Hematopoietic multipotent progenitor cell treated with erythropoietin and hydrocortisone succinate and interleukin-3 and kit ligand, for 17 days (in vitro differentiated cells): ENCODE measurements at places on chromosomes 2 and 18.
A peak's percentile ranks its signal among the peaks of the same experiment; 100 is the strongest.

- no peak for DNase-seq
Observed at GRCh38 chr2:234492717-234493485, 4.0 kb downstream of the ARL4C start.

GRCh38 chr2:229104974-229105387 is 166.1 kb downstream of the PID1 start:
- DNase-seq = no peak

DNA sequence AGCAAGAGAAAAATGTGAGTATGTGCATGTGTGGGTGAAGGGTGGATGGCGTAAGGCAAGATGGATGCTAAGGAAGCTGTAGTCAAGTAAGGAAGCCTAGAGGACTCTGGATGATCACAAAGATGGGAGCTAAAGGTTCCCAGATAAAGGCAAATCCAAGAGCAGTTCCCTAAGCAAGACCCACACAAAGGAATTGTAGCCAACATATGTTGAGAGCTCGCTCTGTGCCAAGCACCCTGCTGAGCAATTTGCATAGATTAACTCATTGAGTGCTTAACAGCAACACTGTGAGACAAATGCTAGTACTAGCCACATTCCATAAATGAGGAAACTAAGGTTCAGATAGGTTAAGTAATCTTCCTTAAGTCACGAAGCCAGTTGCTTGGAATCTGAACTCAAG is 132.6 kb downstream of the C1D start:
- no peak for DNase-seq

GRCh38 chr2:66488946-66489345 is 54.0 kb downstream of the MEIS1 start:
- no peak for DNase-seq

- DNase-seq = no peak
Observed at GRCh38 chr2:158499383-158499782, 42.6 kb downstream of the PKP4 start.

- no peak for DNase-seq
Observed at GRCh38 chr2:227462972-227463931, 8.7 kb upstream of the AGFG1 start.

DNA sequence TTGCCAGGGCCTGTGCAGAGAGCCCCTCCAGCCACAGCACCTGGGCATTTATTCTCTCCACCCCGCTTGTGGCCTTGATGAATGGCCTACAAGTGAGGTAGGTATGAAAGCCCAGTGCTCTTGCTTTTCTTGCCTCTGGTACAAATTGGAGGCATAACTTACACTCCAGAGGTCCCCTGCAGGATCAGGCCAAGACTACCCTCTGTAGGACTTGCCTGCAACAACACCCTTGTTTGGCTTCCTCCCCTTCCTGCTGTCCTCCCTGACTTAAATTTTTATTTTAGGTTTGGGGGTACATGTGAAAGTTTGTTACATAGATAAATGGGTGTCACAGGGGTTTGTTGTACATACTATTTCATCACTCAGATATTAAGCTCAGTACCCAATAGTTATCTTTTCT is 95.7 kb downstream of the CDC42EP3 start:
- no peak for DNase-seq

DNA sequence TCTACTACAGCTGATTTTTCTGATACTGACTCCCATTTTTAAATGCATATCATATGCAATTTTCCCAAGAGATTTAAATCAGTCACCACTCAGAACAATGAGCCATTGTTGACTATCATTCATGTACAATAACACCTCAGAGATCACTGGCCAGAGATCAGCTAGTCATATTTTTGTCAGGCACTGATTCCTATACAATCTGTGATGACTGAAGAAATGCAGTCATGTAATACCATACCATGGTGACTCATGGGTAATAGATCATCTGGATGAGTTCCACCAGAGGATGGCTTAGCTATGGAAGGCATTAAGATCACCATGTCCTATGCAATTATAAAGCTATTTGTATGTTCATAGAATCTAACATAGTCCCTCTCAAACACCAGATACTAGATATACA is 285.7 kb upstream of the DCC start:
- DNase-seq = no peak

DNA sequence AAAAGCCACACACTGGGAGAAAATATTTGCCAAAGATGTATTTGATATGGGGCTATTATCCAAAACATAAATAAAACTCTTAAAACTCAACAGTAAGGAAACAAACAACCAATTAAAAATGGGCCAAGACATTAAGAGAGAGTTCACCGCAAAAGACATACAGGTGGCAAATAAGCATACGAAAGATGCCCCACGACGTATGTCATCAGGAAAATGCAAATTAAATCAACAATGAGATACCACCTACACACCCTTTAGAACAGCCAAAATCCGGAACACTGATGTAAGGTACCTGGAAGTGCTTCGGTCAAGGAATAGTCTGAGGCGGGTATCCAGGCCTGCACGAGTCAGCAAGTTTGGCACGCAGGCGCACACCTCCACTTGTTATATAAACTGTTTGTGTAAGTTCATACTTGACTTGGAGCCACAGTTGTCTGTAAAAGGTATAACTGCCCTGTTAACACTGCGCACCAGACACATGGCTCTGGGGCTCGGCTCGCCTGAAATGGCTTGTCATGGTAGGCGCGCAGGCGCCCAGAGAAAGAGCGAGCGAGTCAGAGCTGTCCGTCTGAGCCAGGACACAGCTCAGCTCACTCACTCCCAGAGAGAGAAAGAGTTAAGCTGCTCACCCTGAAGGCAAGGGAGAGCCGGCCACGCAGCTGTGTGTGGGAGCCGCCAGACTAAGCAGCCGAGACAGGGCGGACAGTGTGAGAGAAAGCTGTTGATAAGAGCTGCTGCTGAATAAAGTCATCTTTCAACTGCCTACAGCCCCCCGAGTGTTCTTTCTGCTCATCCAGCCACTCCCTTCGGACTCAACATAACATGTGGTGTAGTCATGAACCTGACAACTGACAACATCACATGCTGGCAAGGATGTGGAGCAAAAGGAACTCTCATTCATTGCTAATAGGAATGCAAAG is 87.3 kb downstream of the HNRNPLL start:
- DNase-seq = no peak

DNA sequence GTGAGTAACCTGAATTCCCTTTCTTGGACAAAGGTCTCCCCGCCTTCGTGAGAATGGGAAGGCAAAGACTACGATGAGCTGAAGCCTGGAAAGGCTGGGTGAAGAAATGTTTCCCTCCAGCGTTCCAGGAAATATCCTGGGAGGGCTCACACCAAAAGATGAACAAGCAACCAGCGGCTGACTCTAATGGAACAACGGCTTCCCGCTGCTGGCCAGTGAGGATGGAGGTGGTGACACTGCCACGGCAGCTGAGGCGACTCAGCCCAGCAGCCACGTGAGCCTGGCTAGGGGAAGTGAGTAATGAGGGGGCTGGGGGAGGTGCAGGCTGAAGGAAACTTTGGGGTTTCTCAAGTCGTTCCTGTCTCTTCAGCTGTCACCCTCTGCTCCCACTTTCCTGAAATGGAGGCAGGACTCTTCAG is 105.0 kb upstream of the SMAD7 start:
- DNase-seq = no peak

DNA sequence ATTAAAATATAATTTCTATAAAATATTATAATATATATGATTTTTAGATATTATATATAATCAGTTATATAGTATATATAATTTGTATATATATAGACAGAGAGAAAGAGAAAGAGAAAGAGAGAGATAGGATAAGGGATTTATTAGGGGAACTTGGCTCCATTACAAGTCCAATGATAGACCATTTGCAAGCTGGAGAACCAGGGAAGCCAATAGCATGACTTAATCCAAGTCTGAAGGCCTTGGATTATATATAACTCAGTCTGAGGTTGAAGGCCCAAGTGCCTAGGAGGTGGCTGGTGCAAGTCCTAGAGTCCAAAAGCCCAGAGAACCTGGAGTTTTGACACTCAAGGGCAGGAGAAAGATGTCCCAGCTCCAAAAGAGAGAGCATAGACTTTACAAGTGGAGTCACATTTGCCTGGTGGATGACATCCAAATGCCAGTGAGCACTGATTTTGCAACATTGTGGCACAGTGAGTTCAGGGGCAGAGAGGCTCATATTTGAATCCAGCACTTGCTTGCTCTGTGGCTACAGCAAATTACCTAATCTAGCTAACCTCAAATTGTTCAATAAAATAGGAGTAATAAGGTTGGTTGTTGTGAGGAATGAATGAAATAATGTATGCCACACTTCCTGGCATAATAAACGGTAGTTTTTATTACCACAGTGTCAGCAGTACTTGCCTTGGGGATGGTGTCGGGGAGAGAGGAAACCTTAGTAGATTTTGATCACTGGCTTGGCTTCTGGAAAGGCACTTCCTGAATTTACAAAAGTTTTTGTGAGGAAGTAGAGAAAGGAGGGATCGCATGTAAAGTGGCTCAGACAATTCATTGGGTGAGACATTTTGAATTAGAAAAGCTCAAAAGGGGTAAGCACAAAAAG is 69.6 kb upstream of the CD28 start:
- DNase-seq = no peak

DNA sequence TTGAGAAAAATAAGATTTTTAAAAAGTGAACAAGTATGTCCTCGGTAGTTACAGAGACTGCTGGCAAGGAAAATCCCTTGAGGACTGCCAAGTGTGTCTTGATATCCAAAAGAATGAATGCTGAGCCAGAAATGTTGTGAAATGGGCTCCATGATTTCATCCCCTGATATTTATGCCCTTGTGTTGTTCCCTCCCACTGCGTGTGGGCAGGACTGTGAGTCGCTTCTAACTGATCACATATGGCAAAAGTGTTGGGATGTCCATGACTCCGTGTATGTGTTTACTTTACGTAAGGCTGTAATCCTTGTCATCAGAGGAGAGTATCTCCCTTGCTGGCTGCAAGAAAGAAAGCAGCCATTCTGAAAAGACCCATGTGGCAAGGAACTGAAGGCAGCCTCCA is 285.1 kb downstream of the SS18 start:
- no peak for DNase-seq

- DNase-seq = no peak
Observed at GRCh38 chr2:59425247-59425646, 1128.2 kb downstream of the BCL11A start.

GRCh38 chr2:29831560-29831959 is 89.8 kb downstream of the ALK start:
- no peak for DNase-seq

- DNase-seq = no peak
Observed at GRCh38 chr18:21703241-21703820, 1.2 kb downstream of the ABHD3 start.

DNA sequence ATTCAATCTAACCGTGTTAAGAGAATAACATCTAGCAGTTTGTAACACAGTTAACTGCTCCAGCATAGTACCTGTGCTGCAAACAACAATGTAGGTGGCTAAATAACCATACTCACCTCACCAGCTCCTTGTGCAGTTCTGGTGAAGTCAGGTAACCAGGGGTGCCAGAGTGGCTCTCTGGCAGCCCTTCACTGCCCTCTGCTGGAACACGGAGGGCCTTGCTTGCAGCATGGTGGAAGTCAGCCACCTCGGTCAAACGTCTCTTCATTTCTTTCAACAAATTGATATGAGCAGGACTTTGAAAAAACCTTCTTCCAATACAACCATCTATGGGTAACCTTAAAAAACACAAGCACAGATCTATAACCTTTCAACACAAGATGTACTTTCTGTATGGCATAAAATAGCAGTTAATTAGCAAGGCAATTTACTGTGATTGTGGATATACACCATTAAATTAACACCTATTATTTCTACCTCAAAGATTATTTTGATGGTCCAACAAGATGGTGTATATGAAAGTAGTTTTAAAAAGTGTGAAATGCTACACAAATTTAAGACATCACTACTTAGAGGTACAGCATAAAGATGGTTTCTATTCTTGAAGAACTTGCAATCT is 56.6 kb downstream of the EPG5 start:
- DNase-seq = peak; percentile 66

DNA sequence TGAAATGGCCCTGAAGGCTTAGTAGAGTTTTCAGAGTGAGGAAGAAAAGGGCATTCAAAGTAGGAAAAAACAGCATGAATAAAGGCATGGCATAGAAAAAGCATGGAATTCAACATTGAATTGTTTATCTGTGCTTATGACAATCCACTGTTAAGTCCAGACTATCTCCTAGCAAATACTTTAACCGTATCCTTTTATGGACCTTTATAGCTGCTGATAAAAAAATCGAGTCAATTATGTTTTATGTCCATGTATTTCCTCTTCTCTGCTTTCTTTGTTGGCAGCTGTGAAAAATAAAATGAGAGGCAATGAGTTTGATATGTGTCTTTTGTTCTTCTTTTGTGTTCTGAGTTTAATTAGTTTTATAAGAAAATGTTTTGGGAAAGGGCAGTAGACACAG is 70.4 kb downstream of the TDRD15 start:
- DNase-seq = no peak

DNA sequence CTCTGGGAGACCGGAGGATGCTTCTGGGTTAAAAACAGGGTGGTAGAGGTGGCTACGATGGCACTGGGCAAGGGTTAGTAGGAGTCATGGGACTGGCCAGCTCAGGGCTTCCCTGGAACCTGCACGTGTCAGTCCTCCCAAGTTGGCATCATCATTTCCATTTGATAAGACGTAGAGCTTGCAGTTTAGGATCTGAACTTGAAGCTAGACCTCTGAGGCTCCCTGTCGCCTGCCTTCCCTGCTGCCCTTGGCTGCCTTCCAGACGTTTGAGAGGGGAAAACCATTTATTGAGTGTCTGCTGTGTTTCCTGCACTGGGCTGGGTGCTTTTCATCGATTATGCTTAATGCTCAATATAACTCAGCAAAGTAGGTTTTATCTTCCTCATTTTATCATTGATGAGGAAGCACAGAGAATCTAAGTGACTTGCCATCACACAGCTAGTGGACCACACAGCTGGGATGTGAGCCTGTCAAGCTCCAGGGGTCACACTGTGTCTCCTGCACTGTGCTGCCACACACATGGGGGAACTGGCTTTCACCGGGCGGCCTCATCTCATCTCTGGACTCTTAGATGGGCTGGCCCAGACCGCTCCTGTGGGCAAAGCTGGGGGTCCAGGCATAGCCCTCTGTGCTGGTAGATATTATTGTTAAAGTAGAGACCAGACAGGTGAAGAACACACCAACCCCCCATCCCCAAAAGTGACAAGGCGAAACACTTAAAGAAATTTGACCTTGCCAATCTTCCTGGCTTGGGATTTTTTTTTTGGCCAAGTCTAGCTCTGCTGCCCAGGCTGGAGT is 7.8 kb downstream of the NT5DC4 start:
- peak; percentile 20 for DNase-seq

GRCh38 chr18:79949697-79950487 is 1.6 kb downstream of the SLC66A2 start:
- DNase-seq = no peak

- DNase-seq = no peak
Observed at GRCh38 chr2:38474021-38474456, 97.0 kb upstream of the ATL2 start.

DNA sequence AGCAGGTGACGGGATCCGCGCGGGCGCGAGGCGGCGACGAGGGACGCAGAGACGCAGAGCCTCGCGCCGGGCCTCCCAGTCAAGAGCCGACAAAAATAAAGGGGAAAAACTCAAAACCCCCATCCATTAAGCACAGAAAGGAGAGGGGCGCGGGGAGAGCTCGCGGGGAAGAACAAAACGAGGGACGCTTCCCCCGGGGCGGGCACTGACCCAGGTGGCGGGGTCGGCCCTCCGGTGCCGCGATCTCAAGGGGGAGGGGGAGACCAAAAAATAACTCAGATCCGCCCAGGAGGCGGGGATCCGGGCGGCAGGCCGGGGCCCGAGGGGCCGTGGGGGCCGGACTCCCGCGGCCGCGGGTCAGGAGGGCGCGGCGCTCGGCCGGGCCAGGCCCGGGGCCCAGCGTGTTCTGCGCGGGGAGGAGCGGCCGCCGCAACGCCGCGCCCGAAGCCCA is 597 bp downstream of the RNF103 start:
- peak; percentile 66 for DNase-seq
